ENCODE measurements at places on chromosomes 6 and 20.

GRCh38 chr20:43682446-43682845, 15.5 kb downstream of the MYBL2 start:
- DNase-seq, result no peak

DNA sequence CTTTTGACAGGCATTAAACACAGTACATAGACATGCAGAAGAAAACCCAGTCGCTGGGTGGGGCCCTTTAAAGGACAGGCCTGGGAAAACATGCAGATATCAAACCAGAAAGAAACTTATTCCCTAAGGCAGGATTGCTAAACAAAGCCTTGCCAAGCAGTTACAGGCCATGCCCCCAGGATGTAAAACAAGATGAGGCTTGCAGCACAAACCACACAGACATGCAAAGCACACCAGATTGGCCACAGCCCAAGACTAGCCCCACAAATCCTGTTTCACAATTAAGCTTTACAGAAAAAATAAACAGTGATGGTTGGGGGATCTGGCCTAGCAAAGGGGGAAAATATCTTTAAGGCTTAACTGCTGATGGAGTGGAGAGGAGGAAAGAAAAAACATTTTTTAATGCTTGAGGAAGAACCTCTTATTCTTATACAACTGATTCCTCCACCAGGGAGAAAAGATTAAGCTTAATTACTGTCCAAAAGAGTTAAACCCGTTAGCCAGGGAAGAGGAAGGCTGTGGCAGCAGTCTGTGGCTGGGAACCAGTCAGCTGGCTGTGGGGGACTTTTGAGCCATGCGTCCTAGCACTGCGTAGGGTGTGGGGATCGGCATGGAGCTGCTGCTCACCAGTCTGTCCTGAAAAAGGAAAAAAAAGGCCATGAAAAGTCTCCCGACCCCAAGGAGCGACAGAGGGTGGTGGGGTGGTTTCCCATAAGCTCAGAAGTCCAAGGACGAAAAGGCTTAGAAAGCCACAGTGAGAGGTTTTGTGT, 28.4 kb downstream of the COL19A1 start:
- DNase-seq, result peak; percentile 77

DNA sequence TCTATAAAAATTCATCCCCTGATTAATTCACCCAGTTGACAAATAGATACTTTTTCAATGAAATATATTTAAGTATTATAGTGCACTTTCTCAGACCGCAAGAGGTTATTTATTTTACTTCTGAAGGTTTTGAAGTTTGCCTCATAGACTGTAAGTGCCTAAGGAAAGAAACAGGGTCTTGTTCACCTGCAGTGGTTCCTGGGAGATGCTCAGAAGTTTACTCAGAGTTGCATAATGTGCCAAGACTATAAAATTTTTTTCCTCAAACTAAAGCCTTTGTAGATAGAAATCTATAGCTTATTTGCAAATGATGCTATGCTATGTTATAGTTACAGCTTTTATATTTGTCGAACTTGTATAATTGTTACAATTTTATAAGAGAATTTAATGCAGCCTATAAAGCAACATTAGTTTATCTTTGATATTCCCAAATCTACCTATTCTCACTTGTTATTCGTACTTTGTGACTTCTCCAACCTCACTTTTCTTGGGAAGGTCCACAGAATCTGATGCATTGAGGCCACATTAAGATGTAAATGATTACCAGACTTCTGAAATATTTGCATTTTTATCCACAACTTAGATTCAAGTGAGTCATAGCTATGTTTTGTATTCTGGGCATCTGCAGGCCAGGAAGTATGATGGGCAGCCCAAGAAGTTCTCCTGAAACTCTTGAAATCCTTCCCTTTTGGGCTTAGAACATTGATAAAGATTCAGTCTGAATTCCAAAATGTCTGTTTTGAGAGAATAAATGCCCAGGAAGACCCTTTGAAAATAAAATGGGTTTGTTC, 35.7 kb downstream of the KCNQ5 start:
- DNase-seq, result peak; percentile 69

DNA sequence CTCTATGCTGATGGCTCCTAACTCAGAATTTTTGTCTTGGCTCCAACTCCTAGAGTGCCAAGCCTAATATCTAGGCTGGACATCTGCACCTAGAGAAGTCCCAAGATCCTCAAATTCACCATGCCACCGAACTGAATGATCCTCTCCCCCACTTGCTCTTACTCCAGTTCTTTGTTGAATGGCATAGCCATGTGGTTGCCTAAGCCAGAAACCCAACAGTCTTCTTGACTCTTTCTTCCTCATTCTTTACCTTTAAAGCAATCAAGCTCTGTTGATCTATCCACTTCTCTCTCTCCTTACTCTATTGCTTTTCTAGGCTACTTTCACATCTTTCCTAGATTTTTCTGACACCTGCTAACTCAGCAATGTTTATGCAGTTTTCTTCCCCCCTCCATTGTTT, 126.5 kb upstream of the FOXO3 start:
- no peak for DNase-seq

DNA sequence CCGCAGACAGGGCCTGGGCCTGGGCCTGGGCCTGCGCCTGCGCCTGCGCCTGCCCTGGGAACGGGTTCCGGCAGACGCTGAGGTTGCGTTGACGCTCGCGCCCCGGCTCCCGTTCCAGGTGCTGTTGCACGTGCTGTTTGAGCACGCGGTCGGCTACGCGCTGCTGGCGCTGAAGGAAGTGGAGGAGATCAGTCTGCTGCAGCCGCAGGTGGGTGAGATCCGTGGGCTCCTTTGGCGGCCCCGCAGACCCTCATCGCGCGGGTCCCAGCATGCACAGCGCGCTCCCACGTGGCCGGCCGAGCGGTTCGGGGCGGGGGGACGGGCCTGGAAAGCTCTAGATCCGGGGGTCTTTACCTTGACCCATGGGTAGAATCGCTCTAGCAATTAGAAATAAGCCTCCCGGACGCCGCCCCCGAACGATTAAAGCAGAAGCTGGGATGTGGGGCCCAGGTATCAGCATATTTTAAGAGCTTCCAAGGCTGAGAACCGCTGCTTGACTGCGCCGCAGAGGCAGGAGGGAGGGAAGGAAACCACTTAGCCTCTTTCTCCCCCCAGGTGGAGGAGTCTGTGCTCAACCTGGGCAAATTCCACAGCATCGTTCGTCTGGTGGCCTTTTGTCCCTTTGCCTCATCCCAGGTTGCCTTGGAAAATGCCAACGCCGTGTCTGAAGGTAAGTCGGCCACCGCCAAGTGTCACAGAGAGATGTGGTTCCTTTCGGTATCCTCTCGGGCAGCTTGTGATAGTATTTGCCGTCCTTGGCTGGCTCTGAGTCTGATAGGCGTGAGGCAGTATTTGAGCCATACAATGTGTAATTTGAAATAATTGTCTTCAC, 508 bp downstream of the NOP56 start:
- DNase-seq, result no peak

DNA sequence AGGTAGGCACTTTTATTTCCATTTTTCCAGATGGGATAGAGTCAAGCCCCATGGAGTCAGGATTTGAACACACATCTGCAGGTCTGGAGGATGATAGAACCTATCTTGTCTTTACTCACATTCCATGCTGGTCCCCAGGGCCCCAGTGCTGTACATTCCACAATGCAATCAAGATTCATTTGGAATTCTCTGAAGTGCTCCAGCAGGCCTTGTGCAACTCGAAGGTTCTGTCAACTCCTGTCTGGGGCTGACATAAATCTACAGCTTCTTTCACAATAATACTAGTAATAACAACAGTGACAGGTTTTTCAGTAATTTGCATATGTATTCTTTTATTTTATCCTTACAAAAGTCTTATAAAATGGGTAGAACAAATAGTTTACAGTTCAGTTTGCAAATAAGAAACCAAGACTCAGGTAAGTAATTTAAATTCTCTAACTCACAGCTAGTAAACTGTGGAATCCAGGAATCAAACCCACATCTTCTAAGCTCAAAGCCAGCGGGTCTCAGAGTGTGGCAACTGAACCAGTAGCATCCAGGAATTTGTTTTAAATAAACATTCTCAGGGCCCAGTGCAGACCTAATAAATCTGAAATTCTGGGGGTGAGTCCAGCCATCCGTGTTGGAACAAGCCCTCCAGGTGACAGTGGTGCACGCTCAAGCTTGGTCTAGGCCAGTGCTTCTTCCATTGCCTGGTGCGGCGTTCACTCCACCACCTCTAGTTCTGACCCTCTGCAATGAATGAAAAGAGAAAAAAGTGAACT, 137.0 kb upstream of the TNFAIP3 start:
- DNase-seq, result peak; percentile 91

GRCh38 chr20:14418376-14418775, 81.0 kb upstream of the FLRT3 start:
- no peak for DNase-seq

DNA sequence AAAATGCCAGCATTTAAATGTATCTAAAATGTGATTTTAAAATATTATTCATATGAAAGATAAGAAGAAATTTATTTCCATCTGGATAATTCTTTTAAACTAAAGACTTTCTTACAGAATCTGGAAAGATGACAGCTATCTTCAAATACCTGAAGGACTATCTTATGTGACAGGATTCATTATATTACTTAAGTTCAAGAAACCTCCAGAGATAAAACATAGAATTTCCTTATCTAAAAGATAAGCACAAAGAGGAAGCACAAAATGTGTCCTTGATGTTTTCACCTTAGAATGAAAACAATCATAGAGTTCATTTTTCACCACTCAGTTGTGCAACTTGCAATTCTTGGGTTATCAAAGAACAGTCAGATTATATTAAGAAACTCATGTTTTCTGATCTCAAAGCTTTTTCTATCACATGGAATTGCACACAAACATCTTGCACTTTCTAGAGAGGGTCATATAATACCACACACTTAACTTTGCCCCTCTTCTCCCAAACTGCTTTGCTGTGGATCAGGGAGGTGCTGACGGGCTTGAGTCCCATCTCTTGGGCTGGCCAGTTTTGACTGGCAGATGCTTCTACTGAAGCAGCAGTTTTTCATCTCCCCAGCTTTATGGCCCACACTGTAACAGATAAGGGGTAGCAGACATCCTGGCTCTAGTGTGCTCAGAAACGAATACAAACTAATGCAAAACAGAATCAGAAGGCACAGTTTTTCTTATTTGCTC, 467.4 kb downstream of the CDC5L start:
- no peak for DNase-seq

DNA sequence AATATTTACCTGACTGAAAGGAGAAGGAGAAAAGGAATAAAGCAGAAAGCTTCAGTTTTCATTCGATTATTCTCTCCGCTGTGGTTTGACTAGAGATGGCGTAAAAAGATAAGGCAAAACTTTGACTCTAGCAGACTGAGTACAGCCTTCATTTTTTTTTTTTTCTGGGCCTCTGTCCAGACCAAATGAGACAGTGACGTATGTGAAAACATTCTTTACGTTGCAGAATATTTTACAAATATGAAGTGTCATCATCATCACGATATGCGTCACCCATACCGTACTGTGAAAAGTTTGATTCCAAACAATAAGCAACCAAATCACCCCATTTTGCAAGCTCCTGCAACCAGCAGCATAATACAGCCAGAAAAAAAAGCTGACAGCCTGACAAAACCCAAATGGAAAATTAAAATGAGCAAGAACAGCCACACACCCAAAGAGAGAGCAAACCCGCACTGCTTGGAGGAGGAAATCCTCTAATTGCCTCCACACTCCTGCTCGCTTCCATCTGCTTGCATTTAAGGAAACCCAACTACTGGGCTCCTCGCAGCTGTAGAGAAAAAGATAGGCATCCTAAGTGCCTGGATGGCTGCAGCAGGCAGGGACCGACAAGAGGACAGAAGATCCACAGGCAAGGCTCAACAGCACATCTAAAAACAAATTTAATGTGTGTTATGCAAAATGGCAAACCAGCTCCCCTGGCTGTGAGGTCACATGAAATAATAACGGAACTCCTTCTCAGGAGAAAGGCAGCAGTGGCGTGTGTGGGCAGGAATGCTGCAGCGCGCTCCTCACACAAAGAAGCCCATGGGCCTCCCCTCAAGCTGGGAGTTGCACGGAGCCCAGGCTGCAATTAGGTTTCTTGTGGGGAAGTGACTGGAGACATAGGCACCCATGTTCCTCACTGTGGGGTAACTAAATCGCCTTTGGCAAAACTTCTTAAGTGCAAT, 113.1 kb downstream of the FYN start:
- peak; percentile 95 for DNase-seq

GRCh38 chr6:116373300-116373699, 2.6 kb downstream of the DSE start:
- no peak for DNase-seq

DNA sequence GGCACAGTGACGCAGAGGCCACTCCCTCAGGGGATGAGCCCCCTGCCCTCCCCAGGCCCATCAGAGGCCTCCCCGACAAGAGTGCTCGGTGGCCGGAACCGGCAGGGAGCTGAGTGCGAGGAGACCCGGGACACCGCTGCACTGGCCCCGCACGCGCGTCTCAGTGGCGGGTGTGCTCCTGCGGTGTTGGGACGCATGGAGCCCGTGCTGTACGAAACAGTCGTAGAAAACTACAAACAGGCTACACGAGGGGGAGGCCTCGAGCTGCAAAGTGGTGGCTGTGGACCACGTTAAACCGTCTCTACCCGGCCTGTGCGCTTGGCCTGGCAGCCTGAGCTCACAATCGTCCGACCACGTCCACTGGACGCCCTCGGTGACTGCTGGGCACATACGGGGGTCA, 40.2 kb upstream of the FNDC1 start:
- DNase-seq, result no peak

DNA sequence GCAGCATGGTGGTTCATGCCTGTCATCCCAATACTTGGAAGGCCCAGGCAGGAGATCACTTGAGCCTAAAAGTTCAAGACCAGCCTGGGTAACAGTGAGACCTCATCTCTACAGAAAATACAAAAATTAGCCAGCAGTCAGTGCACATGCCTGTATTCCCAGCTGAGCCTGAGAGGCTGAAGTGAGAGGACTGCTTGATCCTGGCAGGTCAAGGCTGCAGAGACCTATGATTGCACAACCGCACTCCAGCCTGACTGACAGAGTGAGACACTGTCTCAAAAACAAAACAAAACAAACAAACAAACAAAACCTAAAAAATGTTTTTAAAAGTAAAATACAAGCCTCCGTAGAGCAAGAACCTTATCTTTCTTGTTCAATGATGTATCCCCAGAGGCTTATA, 6.0 kb downstream of the CEP85L start:
- no peak for DNase-seq

DNA sequence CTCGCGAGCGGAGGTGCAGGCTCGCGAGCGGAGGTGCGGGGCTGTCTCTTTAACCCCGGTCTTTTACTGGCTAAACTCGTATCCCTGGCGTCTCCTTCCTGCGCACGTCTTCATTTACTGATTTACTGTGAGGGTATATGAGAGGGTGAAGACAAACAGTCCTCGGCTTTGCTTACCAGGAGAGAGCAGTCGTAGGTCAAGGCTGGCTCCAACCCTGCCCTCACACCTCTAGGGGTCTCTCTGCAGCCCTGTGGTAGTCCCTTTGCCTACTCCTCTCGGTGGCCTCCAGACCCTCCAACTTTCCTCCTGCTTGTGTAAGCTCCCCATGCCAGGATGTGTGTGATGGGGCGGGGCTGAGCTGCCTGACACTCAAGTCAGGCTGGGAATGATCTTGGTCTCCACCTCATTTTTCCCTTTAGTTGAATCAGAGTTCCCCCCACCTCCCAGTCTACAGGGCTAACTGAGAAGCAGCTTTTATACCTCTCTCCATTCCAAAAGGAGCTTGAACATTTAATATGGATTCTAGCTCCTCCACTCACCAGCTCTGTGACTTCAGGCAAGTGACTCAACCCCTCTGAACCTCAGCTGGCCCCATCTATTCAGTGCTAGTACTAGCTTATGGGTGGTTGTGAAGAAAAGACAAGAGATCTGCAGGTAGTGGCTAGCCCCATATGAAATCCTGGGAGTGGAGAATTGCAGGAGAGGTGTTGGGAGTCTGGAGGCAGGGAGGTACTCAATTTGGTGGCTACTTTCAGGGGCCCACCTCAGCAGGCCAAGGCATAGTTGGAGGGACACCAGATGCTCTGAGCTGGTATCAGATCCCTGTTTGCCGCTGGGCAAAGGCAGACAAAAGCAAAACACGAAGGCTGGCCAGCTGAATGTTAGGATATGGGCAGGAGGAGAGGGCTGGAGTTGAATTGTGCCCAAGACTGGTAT, 902 bp downstream of the SLC29A1 start:
- DNase-seq, result no peak

Measured in fibroblast of upper back skin (primary cell).